ENCODE measurements at places on chromosomes 1 and 21.

DNA sequence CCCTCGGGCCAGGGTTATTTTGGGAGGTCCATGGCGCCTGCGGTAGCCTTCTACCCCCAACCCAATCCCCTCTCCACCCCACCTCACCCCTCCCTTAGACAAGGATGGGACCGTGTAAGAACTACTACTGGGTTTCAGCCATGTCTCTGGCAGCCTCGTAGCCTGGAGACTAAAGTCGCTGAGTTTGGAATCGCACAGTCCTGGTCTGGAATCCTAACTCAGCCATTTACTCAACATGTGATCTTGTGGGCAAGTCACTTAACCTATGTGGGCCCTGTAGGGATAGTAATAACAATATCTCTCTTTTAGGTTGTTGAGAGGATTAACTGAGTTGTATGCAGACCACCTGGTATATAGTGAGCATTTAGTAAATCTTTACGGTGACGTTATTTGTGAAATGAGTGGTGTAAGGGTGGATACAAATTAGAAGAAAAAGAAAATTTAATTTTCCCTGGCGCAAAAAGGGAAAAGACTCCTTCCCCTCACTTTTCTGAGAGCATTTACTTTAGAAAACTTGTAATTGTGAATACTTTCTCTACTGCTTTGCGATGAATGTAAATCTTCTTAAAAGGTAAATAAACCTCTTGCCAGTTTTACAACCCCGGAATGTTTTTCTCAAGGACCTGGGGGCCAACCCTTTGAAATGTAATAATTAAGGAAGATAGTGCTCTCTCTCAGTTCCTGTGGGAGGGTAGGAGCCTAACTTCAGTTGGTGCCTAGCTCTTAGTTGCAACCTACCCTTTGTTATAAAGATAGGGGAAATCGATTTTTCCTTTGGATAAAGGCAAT, 615 bp upstream of the MRPS15 start:
- no peak for DNase-seq

DNA sequence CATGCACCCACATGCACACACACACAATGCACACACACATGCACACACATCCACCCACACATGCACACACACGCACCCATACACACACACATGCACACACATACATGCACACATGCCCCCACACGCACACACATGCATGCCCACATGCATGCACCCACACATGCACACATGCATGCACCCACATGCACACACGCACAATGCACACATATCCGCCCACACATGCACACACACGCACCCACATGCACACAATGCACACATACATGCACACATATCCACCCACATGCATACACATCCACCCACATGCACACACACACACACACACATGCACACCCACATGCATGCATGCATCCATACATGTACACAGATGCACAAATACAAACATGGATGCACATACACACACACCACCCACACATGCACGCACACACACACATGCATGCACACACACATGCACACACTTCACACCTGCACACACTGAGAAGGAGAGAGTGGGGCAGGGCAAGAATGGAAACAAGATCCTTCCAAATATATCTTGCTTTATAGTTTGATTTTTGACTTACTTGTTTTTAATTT, 123.2 kb downstream of the NPHP4 start:
- DNase-seq: no peak

DNA sequence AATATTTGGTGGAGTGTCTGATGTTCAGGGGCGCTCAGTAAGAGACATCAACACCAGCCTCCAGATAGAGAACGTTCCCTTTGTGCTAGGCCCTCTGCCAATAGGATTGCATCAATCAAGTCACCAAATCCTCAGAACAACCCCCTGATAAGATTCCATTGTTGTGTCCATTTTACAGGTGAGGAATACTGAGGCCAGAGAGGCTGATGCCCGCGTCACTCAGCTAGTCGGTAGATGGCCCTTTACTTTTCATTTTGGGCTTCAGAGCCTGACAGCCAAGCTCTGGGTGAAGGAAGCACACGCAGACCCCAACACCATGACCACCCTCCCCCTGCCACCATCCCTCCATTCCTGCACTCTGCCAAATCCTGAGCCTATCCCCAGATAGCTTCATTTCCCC, 406.2 kb downstream of the PTPRU start:
- no peak for DNase-seq

- DNase-seq: no peak
These were observed 4.5 kb downstream of the IVNS1ABP start for GRCh38 chr1:185312361-185313138.

DNA sequence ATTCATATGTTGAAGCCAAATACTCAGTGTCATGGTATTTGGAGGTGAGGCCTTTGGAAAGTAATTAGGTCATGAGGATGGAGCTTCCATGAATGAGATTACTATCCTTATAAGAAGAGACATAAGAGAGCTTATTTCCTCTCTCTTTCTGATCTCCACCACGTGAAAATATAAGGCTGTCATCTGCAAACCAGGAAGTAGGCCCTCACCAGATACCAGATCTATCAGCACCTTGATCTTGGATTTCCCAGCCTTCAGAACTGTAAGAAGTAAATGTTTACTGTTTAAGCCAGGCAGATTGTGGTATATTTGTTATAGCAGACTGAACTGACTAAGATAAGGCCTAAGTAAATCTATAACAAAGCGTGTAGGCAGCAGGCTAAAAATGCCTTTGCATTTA, 25.3 kb downstream of the RBM11 start:
- DNase-seq: no peak
